COR-L47 (cell line): ENCODE measurements at places on chromosomes 1 and 21.

- DNase-seq, result no peak
Measured at GRCh38 chr21:43858806-43859648, 6.0 kb upstream of the AGPAT3 start.

GRCh38 chr1:226799634-226800281 is 60.7 kb upstream of the ITPKB start:
- DNase-seq, result no peak

GRCh38 chr1:39620659-39621165 is 18.7 kb downstream of the HEYL start:
- DNase-seq, result no peak

DNA sequence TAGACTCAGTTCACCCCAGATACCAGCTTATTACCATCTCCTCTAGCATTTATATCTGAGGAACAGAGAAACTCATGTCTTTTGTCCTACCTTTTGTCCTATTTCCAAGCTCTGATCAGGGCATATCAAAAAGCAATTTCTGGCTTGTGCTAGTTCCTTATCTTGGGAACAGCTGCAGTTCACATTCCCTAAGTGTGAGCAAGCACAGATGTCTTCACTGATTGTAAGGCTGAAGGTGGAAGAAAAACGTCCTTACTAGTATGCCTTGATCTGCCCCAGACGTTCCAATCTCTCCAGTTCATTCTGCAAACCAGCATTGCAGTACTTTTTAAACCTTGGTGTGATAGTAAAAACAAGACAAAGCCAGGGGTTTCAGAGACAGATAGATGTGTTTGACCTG is 139.8 kb downstream of the NCAM2 start:
- no peak for DNase-seq

DNA sequence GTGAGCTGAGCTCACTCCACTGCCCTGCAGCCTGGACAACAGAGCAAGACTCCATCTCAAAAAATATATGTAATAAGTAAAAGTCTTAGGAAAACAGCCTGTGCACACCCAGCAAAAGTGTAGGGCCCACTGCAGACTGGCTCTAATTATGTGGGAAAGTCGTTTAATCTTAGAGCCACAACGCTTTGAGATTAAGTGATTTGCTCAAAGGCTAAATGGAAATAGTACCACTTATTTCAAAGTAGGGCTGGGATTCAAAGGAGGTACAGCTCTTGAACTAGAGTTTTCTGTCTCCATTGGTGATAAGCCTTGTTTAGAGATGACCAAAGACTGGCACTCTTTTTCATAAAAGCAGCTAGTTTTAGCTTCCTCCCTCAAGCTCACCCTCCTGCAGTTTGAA is 2.2 kb downstream of the TACSTD2 start:
- no peak for DNase-seq

DNA sequence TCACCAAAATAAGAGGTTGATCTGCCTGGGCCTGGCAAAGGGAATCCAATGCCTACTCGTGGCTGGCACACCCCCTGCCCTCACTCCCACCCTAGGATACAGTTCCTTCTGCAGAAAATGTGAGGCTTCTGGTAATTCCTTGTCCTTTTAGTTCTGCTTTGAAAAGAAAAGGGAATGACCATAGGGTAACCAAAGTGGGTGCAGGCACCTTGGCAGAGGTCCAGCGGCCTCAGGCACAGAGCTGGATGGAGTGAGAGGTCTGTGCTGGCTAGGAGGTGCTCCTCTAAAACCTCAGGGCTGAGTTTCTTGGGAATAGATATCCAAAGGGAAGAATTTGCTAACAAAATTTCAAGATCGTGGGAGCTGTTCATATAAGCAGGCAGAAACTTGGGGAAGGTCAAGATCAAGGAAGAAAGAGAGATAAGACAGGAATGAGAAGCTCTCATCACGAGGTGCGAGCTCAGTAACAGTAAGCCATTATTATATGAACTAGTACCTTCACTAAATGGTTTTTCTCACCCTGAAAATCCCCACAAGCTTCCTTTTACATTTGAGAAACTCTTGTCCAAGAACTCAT is 293.1 kb upstream of the LYPLAL1 start:
- DNase-seq, result no peak

DNA sequence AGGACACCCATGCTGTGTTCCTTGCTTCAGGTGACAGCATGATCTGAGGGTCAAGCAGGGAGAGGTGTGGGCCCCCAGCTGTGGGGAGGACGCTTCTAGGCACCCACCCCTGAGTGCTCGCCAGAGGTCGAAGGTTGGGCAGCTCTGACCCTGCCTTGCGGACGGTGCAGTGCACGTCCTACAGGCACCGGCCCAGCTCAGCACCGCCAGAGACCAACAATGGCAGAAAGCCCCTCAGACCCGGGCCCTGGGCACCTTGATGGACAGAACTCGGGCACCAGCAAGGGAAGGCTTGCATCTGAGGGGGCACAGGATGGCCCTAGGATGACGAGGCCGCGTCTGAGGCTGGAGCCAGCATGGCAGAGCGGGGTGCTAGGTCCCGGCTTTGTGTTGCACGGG is 24.7 kb downstream of the NADK start:
- no peak for DNase-seq

DNA sequence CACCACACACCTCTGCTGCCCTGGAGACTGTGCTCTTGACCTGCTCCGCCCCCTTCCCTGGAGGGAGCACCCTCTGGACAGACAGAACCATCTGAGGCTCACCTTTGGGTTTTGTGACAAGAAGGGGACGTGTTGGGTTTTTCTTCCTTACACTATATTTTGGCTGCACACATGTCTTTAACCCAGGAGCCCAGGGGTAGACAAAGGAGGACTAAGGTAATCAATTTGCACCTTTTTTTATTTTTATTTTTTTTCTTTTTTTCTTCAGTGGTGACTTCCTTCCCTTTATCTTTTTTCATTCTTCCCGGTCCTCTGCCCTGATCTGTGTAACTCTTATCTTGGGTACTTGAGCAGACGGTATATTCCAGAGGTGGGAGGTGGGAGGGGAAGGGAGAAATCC is 8.5 kb upstream of the TXLNA start:
- no peak for DNase-seq

- DNase-seq, result no peak
Measured at GRCh38 chr1:183952101-183952500, 85.4 kb downstream of the COLGALT2 start.

DNA sequence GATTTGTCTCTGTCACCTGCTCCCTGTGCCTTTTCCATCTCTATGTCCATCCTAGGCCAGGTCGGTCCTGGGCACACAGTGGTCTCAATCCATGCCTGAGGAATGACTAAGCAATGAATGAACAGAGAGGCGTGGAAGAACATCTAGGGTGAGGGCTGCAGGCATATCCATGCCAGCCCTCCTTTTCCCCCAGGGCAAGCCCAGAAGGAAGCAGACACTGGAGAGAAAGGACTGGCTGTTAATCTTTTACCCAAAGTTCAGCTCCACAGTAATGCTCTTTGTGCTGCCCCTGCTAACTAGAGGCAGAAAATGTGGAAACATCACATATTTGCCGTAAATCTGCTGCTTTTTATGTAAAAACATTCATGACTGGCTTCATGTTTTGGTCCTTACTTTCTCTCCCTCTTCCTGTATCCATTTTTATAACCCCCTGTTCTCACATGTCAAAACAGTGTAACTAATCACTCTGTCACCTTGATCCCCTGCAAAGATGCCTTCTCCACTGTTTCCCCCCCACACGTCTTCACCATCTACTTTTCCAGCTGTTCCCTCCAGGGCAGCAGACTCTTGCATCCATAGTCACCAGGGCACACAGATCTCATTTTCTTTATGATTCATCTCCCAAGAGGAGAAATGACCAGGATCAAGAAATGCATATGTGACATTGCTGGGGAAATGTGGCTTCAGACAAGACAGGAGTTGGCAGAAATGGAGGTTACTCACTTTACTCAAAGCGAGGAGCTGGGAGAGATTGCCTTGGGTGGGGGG is 166.4 kb upstream of the PROX1 start:
- DNase-seq, result no peak

DNA sequence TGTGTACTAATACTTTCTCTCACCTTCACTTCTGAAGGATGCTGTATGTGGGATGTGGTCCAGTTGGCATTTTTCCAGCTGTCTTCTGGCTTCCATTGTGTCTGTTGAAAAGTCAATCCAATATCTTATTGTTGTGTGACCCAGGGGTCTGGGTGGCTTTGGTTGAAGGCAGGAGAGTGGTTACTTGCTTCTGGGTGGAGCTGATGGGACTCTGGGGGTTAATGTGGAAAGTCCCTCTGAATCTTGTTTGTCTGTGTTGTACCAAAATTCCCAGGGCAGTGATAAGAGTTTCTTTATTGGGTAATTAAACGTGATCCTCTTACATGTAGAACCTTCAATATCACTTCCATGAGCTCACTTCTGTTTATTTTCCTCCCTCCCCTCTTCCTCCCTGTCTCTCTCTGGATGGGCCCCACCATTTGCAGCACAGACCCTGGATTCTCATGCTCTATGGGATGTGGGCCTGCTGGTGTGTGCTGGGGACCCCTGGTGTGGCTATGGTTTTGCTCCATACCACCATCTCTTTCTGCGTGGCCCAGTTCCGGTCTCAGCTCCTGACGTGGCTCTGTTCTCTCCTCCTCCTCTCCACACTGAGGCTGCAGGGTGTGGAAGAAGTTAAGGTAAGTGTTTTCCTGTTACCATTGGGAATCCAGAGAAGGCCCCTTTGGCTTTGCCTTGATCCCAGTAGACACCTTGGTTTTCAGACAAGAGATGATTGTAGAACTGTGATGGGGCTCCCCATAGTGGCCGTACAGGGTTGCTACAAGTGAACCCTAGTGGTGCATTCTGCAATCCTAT is 71.5 kb downstream of the HHAT start:
- peak; percentile 54 for DNase-seq

DNA sequence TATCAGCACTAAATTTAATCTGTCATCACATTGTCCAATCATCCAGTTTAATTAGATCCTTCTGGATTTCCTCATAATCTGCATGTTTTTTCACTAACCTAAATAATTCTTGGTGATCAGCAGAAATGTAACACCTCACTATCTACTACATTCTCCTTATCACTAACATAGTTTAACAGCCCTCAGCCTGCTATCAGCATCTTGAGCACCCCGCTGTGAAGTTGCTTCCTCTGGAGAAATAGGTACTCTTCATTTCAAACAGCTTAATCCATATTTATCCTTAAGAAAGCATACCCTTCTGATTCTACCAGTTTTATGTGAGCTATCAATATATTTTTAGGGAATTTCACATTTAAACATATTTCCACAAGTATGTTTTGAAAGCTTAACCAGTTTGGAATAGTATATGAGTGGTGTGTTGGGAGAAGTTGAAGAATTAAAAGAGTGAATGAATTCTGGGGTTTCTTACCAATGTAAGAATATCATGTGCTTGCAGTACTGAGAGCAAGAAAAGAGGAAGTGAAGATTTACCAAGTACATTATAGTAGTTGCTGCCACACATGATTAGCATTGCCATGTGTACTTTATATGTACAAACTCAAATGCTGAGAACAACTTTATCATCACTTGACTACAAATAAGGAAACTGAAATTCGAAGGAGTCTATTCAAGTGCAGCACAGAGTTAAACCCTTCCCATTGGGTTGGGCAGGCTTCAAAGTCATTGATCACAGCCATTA is 771.1 kb upstream of the ADGRL4 start:
- no peak for DNase-seq

DNA sequence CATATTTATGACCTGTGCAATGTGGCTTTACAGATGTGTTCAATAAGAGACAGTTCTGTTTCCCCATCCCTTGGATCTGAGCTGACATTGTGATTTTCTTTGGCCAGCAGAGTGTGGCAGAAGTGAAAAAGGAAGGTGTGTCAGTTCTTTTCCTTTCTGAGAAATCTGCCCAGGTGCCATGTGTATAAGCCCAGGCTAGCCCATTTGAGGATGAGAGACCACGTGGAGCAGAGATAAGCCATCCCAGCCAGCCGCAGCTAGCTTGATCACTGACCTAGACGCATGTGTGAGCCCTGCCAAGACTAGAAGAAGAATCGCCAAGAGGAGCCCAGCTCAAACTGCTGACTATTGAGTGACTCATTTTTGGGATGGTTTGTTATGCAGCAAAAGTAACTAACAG is 127.8 kb downstream of the KCNJ6 start:
- DNase-seq, result no peak

DNA sequence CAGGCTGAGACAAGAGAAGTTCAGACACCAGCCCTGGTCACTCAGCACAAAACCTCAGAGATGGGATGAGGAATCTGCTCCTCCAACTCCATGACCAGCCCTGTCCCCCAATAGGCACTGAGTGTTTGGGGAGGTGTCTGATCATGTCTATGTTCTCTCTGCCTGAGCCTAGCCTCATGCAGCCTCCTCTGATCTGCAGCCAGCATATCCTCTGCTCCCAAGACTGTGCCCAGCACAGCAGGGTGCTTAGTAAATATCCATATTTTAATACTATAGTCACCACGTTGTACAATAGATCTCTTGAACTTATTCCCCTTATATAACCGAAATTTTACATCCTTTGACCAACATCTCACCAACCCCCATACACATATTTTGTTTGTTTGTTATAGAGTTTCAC is 202.9 kb downstream of the MATN1 start:
- no peak for DNase-seq

GRCh38 chr1:222893255-222893654 is 78.4 kb downstream of the DISP1 start:
- no peak for DNase-seq

- peak; percentile 17 for DNase-seq
Measured at GRCh38 chr1:228515200-228515834, 28.1 kb downstream of the RNF187 start.

DNA sequence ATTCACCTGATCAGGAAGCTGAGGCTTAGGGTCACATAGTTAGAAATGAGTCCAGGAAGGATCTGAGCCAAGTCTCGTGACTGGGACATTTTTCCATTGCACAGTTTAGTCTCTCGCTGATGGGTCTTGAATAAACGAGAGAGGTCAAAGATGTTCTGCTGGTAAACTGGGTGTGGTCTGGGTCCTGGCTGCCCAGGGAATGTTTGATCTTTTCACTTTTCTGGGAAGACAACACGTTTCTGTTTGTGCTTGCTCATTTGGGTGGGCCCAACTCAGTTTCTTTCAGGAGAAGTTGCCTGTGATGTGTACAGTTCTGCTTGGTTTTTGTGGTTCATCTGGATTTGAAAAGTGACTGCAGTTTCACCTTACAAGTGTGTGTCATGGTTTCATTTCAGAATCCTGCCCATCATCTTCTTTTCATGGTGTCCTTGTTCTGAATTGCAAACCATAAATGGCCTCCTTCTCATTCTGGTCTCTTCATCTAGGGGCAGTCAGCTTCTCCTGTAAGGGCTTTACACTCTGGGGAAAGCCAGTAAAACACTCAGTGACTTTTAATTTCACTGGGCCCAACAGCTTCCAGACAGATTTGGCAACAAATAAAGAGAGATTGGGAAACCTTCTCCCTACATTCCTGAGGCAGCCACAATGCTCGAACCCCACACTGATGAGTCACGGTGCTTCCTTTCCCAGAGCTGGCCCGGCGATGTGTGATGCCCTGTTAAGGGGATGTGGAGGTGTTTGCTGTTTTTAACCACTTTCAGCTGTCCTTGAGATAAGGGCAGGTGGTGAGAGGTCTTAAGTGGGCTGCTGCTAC is 7.2 kb upstream of the TACSTD2 start:
- no peak for DNase-seq

DNA sequence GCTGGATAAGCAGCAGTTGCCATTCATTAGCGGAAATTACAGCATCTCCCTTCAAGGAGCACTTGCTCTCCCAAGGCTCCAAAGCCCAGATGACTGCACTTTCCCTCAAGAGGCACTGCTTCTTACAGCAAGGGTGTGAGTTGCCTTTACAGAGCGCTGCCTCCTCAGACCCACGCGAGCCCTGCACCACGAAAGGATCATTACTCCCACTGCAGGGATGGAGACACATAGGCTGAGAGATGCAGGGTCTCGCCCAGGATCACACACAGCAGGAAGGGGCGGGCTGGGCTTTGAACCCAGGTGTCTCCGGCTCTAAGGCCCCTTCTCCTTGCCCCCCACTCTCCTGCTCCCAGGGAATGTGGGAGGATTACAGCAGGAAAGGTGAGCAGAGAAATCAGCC is 405.5 kb downstream of the MATN1 start:
- DNase-seq, result no peak
